ENCODE measurements at places on chromosomes 16 and 17.
A peak's percentile ranks its signal among the peaks of the same experiment; 100 is the strongest.

- no peak for DNase-seq
These were observed 46.5 kb upstream of the ATP2A3 start for GRCh38 chr17:4010754-4011153.

DNA sequence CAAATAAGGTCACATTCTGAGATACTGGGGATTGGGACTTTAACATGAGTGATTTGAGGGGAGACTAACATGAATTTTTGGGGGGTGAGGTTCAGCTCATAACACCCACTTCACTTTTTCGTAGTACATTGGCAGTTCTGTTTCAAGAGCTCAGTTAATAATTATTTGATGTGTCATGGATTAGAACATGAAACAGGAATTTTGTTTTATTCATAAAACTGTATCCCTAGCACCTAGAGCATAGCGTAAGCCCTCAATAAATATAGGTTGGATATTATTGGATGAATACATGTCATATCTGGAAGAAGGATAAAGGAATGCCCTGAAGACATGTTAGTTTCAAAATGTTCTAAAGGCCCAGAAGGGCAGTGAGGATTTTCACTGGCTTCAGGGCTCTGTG, 119.8 kb downstream of the PRKCA start:
- DNase-seq, result no peak

- peak; percentile 69 for DNase-seq
These were observed 15.8 kb downstream of the SNX20 start for GRCh38 chr16:50665128-50665878.

DNA sequence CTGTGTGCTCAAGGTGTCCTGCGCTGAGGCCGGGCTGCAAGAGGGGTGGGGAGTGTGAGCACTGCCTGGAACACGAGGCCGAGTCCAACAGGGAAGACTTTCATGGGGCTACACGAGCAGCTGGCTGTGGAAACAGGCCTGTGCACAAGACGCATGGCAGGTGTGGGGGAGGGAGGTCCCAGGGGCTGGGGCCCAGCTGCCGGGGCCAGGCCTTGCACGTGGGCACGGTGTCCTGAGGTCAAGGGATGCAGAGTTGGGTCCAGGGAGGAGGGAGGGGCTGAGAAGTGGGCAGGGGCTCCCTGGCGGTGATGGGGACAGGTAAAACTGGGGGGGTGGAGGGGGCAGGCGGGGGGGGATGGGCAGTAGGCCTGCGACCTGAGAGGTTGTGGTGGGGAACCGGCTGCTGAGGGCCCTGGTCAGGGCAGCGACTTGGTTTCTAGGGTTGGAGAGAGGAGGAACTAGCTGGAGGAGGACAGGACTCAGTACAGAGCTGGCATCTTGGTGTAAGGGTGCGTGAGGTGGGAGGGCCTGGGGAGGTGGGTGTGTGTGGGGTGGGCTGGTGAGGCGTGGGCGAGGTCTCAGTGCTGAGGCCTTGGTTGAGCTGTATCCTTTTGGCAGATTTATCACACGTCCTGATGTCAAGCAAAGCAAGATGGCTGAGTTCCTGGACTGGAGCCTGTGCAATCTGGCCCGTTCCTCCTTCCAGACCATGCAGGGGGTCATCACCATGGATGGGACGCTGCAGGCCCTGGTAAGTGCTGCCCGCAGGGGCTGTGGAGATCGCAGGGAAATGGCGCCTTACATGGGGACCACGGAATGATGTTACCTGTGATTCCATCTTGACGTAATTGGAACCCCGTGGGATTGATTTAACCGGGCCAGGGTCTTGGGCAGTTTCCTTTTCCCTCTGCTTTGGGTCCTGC, 29.4 kb downstream of the TBCD start:
- DNase-seq, result no peak

GRCh38 chr17:34606763-34607162, 27.4 kb downstream of the TMEM132E start:
- DNase-seq, result no peak

DNA sequence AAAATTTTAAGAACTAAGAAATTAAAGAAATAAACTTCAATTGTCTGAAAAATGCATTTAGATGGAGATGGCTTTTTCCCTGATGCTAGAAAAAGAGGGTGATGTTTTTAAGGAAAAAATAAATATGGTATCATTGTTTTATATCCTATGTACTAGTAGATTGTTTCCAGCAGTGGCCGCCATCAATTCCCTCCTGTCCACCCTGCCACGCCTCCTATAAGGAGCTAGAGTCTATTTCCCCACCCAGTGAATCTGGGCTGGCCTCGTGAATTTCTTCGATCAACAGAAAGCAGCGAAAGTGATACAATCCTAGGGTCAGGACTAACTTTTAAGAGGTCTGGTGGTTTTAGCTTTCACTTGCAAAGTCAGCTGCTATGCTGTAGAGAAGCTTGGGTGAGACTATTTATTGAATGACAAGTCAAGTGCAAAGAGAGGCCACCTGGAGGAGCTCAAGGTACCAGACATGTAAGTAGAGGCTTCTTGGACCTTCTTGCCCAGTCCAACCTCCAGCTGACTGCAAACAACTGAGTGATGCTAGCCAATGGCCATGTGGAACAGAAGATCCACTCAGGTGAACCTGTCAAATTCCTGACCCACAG, 80.9 kb upstream of the MTMR4 start:
- no peak for DNase-seq

GRCh38 chr16:13997933-13998332, 73.2 kb upstream of the MRTFB start:
- no peak for DNase-seq

DNA sequence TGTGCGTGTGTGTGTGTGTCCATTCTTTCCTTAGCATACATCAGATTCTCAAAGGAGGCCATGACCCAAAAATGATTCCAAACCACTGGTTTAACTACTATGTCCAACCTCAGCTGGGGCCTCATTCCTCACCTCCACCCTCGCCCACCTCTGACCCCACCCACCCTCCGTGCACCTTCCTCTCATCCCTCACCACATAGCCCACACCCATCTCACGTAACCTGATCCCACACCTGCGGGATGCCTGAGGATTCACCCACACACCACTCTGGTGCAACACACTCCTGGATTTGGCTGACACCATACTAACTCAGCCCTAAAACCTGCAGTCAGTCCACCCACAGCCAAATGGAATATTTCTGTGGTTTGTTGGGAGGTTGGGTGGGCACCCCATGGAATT, 3.3 kb upstream of the CSNK2A2 start:
- DNase-seq, result peak; percentile 8

DNA sequence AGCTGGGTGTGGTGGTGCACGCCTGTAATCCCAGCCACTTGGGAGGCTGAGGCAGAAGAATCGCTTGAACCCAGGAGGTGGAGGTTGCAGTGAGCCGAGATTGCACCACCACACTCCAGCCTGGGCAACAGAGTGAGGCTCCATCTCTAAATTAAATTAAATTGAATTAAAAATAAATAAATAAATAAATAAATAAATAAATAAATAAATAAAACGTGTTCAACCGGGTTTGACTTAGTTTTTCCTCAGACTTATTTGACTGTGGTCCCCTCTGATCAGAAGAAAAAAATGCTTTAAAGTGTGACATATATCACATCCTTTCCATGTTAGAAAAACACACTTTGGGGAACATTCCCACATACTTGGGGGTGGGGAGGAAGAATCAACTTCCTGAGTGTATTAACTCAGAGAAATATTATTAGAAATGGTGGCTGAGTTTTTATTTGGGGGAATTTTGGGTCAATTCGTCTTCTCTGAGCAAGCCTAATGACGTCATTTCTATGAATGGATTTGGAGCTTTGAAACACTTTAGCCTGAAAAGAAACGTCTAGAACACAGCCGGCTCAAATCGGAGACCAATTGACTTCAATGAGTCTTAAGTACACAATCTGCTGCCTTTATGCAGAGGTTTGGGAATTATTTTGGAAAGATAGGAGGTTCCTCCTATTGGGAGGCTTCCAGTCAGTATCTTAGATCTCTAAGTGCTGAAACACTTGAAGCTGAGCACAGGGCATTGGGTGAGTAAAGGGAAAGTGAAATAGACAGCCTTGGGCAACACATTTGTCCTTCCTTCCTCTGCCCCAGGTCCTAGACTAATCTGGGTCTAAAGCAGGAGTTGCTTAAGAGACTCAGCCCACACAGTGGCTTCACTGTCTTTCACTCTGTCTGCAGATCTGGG, 132.6 kb downstream of the PITPNC1 start:
- peak; percentile 47 for DNase-seq

DNA sequence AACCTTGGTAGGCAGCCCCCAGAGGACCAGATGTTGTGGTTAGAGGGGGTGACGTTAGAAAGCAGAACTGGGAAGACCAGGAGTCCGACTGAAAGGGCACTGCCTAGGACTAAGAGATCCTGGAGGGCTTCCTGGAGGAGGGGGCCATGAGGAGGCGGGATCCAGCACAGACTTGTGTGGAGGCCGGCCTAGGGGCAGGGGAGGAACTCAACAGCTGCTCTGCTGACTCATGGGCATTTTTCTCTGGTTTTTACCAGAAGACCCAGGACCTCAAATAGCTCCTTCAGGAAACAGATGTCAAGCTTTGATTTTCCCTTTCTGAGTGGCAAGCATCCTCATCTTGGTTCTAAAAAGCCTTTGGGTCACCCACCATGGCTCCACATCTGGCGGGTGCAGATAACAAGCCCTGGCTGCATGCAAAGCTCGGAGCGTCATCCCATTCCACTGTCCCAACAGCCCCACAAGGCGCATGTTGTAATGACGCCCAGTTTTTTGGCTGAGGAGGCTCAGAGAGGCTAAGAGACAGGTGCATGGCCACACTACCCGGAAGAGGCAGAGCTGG, 29.0 kb downstream of the IL21R start:
- DNase-seq, result no peak

DNA sequence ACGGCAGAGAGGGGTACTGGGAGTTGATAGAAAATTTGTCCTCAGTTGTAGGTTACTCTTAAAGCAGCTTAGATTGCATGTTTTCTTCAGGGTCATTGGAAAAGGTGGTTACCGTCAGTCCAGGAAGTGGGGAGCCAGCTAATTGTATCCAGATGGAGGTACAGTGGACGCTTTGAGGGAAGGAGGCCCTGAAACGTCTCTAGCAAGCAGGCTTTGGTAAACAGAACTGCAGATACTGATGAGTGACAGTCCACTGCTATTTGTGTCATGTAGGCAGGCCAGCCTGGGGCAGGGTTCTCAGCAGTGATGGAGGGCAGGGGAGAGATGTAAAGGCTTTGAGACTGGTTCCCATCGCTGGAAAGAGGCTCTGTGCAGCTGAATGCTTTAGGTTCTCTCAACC, 30.2 kb upstream of the ST6GALNAC1 start:
- DNase-seq, result no peak

DNA sequence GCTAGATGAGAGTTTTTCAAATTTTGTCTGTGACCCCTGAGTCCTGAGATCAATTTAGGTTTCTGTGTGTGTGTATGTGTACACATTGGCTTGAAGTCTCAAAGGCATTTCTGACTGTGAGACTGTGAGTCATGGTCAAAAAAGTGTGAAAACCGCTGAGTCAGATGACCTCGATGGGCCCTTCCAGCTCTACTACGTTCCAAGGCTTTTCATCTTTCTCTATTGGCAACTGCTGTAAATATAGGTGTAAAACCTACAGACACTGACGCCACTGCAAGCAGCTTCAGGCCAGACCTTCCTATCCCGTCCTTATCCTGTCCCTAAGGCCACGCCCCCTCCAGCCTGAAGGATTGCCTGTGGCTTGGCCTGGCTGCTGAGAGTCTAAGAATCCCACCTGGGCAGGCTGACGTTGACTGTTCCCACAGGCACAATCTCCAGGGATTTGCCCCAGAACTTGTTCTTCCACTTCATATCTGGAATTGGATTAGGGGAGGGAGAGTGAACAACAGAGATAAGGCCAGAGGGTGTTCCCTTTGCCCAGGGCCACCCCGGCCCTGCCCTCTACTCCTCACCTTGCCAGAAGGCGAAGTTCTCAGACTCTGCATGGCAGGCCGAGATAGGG, 11.3 kb downstream of the OSBPL7 start:
- DNase-seq, result peak; percentile 88

DNA sequence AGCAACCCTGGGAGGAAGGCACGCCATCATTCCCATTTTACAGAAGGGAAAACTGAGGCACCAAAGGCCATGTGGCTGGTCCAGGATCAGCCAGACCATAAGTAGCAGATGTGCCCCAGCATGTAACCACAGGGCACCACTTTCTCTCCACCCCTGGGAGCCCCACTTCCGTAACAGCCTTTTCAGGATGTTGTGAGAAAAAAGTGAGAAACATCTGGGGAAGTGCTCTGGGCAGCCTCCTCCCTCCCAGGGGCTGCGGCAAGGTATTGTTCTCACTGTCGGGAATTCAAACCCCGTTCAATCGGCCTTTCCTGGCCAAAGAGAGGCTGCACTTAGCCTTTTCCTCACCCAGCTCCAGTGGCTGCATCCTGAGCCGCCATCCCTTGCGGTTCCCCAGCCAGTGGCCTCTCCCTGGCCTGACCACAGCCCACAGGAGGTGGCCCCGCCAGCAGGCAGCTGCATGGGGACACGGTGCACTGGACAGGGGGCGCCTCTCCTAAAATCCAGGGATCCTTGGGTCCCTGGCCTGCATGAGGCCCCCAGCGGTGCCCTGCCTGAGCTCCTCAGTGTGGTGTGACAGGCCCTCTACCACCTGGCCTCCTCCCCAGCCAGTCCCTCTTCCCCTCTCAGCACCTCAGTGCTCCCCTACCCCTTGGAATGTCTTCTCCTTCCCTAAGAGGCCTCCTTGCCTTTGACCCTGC, 5.7 kb upstream of the CDH5 start:
- DNase-seq, result no peak

- no peak for DNase-seq
These were observed 155.1 kb upstream of the CCL2 start for GRCh38 chr17:34099859-34100515.

GRCh38 chr17:39530513-39530912, 69.2 kb downstream of the CDK12 start:
- no peak for DNase-seq

GRCh38 chr16:85711982-85712587, 23.3 kb upstream of the GINS2 start:
- no peak for DNase-seq

DNA sequence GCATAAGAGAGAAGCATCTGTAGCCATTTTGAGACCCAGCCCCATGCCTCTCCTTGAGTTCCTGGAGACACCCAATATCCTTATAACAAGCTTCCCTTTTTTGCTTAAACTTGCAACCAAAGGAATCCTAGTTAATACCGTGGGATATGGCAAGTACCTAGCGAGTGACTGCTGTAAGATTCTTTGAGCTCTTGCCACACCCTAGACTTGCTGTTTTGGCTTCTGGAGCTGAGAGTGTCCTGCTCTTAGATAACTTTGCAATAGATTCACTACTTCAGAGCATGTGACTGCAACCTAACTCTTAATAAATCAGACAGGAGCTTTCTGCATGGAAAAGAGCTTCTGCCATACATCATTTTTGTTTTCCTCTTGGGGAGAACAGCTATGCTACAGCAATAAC, 58.3 kb downstream of the AKAP1 start:
- DNase-seq, result no peak
